ENCODE measurements at places on chromosomes 5 and 9.

- peaks cover 21% of the 10 kb centered on the region for H3K27me3 ChIP-seq
- no peaks in the 10 kb centered on the region for H3K4me1 ChIP-seq
- no peak overlapping the region for H3K27ac ChIP-seq
- H3K36me3 ChIP-seq: no peaks in the 10 kb centered on the region
- no peak for DNase-seq
Measured at GRCh38 chr5:35240892-35241291, 10.6 kb upstream of the PRLR start.

DNA sequence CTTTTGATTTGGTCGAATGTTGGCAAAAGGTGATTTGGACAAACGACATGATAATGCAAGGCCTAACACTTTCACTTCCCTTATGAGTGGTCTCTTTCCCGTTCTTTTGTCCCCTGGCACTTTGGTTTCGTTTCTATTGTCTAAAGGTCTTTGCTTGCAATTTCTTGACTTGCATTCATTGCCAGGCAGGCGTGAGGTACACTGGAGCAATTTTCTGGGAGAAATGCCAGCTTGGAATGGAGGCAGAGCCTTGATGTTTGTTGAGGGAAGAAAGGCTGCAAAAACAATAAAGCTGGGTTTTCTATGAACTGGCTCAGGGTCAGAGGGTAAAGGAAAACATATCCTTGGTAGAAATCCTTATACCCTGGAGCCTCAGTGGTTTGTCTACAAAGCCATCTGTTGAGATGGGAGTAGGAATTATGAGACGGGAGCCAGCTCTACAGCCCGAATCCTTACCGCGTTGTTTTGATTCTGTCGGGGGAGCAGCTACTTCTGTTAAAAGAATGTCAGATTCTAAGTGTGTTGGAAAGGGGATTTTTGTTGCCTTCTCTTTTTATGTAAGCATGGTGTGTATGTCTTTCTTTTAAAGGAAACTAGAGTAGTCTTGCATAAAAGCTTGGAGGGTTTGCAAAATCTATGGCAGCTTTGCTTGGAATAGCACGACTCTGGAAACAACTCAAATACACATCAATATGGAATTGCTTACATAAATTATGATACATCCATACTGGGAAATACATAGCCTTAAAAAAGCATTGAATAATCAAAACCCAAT lies 158.9 kb downstream of the RMI1 start:
- H3K36me3 ChIP-seq: peaks cover 3% of the 10 kb centered on the region
- no peak overlapping the region for H3K27ac ChIP-seq
- no peak for DNase-seq
- peaks cover 18% of the 10 kb centered on the region for H3K4me1 ChIP-seq

DNA sequence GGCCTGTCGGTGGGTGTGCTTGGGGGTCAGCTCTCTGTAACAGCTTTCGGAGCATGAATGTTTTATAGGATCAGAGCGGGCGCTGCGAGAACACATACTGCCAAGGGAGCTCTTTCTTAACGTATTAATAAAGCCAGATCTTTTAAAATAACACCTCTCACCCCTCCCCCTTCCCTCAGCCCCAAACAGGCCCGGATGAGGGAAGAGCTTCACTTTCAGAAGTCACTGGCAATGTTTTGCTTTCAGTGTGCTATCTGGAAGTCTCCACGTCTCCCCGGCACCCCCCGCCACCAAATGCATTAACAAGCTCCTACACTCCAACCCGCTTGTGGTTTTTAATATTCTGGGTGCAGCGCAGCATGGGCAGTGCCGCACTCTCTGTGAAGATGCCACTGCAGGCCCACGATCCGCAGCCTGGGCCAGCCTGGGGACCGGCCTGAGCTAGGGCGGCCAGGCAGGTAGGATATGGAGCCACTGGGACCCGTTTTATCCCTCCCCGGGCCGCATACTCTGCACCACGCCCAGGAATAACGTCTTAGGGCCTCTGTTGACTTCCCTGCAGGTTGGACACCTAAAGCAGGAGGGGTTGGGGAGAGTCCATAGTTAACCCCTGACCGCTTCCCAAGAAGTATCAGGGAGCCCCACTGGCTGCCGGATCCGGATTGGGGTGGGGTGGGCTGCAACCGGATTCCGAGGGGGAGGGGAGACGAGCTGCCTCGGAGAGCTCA lies 12.6 kb downstream of the NR2F1 start:
- H3K27me3 ChIP-seq: peaks cover 62% of the 10 kb centered on the region
- no peak overlapping the region for H3K27ac ChIP-seq
- no peak for DNase-seq
- H3K4me3 ChIP-seq: peak overlapping the region; percentile 39

DNA sequence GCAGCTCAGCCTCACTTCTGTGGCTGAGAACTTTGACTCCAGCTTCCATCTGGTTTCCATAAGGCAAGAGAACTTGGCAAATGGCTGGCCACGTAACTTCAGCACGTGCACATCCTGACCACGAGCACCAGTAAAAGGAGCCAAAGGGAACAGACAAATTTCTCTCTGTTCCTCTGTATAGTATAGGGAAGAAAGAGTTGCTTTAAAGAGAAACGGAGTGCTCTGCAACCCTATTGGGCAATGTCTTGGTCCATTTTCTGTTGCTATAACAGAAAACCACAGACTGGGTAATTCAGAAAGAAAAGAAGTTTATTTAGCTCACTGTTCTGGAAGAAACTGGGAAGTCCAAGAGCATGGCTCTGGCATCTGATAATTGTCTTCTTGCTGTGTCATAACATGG lies 558.7 kb downstream of the ACTL7B start:
- DNase-seq: no peak
- no peak overlapping the region for H3K4me3 ChIP-seq
- H3K27me3 ChIP-seq: no peaks in the 10 kb centered on the region
- H3K36me3 ChIP-seq: no peaks in the 10 kb centered on the region
- no peak overlapping the region for H3K27ac ChIP-seq

DNA sequence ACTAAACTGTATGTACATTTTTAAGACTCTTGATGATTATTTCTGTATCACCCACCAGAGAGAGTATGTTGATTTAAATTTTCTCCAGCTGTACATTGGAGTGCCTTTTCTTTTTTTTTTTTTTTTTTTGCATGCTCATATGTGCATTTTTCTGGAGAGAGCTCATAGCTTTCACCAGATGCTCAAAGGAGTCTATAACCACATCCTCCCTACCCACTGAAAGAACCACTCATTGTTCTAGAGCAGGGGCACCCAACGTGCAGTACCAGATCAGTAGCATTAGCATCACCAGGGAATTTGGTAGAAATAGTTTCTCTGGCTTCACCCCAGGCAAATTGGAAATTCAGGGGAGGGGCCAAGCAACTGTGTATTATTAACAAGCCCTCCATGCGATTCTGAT lies 53.9 kb upstream of the TMEM171 start:
- no peak overlapping the region for H3K4me3 ChIP-seq
- peaks cover 15% of the 10 kb centered on the region for H3K27me3 ChIP-seq
- no peak overlapping the region for H3K27ac ChIP-seq
- H3K36me3 ChIP-seq: no peaks in the 10 kb centered on the region
- H3K4me1 ChIP-seq: no peaks in the 10 kb centered on the region
- DNase-seq: no peak

DNA sequence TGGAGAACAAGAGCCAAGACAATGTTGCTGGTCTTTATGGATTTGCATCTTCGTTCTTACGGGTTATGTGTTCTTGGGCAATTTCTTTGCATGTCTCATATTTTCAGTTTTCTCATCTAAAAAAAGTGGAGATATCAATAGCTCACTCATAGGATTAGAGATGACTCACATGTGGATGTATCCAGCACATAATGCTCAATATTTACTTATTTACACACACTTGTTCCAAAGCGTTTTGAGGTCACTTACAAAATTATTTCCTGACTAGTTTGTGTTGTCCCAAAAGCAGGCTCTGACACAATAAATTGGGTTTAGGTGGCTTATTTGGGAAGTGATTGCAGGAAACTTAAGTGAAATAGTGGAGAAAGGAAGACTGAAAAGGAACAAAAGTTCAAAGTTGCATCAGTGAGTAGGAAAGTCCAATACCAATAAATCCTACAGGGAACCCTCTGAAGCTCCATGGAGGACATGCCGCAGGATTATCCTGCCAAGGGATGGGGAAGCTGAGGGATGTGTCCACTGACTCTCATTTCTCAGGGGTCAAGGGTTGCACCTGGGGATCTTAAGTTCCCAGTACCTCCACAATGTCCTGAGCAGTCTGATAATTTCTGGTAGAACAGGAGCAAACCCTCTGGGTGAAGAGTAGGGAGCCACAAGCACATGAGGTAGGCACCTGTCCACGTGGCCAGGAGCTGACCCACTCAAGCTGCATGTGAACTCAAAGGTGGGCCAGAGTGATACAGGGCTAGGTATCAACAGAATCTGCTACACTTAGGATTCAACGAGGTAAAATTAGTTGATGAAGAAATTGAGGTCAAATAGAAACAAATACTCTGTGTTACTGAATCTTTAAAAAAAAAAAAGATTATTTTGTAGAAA lies 37.4 kb upstream of the SLC44A1 start:
- H3K4me3 ChIP-seq: no peak overlapping the region
- H3K27ac ChIP-seq: no peak overlapping the region
- no peak for DNase-seq
- H3K36me3 ChIP-seq: no peaks in the 10 kb centered on the region

DNA sequence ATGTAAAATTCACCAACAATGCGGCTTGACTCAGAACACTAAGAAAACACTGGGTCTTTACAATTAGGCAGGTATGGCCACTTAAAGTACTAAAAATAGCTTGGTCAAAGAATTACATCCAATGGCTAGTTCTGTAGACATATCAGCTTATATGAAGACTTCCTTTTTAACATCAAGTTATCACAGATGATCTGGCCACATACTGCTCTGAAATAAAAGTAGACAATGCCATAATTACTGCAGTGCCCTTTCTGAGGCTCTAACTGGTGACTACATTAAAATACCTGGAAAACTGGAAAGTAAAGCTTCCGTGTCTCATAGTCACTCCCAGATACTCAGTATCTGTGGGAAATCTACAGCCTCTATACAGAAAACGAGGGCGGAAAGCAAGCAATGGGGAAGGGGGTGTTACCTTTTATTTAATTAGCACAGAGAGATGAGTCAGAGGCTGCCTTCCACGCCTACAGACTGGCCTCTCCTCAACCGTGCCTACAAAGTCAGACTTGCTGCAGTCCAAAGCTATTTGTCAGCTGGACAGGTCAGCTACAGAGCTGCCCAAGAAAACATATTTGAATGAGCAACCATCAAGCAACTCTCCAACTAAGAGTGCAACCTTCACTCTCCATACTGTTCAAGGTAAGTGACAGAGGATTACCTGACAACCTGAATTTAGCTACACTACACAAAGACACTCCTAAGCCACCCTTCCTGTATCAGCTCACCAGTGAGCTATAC lies 8.7 kb downstream of the SERINC5 start:
- peak overlapping the region; percentile 57 for H3K4me3 ChIP-seq
- peak overlapping the region; percentile 56 for H3K27ac ChIP-seq
- H3K27me3 ChIP-seq: no peaks in the 10 kb centered on the region
- peak; percentile 49 for DNase-seq
- H3K36me3 ChIP-seq: peaks cover 11% of the 10 kb centered on the region
- H3K4me1 ChIP-seq: peaks cover 68% of the 10 kb centered on the region

DNA sequence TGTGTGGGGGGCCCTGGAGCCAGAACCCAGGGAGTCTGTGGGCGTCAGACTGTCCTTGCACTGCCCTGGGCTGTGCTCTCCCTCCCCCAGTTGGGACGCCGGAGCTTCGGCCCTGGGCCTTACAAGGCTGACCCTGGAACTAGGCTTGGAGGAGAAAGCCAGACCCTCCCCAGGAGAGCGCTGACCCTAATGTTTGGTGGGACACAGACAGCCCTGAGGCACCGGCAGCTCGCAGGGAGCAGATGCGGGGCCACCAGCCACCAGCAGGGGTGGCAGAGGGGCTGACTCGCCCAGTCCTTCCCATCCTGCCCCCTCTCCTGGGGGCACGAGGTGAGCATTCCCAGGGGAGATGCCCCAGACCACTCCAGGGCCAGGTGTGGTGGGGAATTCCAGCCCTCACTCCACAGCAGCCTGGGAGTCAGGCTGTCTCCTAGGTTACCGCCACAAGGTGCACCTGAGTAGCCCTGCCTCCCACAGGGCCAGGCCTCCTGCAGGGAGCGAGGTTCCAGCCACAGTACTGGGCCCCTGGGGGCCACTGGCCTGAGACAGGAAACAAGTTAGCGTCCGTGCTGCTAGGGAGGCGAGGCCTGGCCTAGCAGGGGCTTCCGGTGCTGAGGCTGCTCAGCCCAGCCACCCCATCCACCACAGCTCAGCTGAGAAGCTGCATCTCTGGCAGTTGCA lies 134.6 kb downstream of the OLFM1 start:
- no peak overlapping the region for H3K27ac ChIP-seq
- DNase-seq: no peak
- H3K36me3 ChIP-seq: no peaks in the 10 kb centered on the region
- peaks cover under 1% of the 10 kb centered on the region for H3K27me3 ChIP-seq

- H3K4me1 ChIP-seq: no peaks in the 10 kb centered on the region
- no peaks in the 10 kb centered on the region for H3K36me3 ChIP-seq
- no peak overlapping the region for H3K4me3 ChIP-seq
- no peaks in the 10 kb centered on the region for H3K27me3 ChIP-seq
Measured at GRCh38 chr5:95069021-95069420, 215.9 kb downstream of the MCTP1 start.

DNA sequence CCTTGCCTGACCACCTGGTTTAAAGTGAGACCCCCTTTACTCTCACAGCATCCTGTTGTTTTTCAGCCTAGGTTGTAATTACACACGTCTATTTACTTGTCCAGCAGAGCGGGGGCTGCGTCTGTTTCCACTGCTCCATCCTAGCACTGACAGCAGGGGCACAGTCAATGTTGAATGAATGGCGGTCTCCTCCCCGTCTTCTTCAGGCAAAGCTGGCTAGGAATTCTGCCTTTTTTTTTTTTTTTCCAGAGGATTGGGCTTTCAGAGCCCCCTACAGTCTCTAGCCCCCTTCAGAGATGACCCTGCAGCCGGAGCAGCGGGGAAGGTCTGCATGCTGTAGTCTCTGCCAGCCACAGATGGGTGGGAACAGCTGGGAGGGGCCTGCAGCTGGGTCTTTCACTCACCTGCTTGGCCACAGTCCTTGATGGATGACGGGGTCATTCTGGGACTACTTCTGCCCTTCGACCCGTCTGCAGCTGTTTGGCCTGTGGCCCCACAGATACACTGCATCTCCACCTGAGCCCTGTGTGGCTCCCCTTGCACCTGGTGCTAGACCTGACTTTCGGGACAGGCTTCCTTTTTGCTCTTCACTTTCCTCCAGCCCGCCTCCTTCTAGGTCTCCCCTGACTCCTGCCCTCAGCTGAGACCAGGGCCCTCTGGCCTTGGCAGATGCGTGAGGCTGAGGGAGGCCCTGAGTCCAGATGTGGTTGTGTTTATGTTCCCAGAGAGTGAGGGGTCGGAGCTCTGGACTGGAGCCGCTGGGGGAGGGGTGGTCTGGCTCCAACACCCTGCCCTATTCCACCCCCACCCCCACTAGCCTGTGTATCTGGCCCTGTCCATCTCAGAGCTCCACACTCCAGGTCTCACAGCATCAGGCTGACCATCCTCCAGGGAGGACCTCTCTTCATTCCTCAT lies 8.0 kb downstream of the PITX1 start:
- H3K4me1 ChIP-seq: peaks cover 8% of the 10 kb centered on the region
- no peak overlapping the region for H3K4me3 ChIP-seq
- no peak overlapping the region for H3K27ac ChIP-seq
- H3K36me3 ChIP-seq: peaks cover 7% of the 10 kb centered on the region

All from activated T-cell treated with anti-CD3 and anti-CD28 coated beads, Interleukin-2, amount 50 U/mL, for 72 hours (primary cell).